ENCODE measurements at places on chromosomes 13 and 19.

GRCh38 chr13:43041369-43041921 is 18.1 kb downstream of the DNAJC15 start:
- DNase-seq, result no peak

DNA sequence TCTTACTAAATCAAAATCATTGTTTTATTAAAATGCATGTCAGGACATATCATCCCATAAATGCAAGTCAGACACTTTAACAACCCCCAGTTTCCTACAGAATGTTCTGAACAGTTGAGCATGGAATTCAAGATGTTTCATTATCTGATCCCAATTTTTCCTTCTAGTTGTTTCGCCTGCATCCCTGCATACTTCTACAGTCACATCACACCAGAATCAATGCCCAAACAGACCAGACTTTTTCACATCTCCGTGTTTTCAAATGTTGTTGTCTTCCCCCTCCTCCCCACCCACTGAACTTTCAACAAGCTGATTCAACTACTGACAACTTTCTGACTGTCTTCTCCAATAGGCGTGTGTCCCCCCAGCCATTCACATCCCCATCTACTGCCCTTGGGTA is 48.6 kb downstream of the LHFPL6 start:
- no peak for DNase-seq

DNA sequence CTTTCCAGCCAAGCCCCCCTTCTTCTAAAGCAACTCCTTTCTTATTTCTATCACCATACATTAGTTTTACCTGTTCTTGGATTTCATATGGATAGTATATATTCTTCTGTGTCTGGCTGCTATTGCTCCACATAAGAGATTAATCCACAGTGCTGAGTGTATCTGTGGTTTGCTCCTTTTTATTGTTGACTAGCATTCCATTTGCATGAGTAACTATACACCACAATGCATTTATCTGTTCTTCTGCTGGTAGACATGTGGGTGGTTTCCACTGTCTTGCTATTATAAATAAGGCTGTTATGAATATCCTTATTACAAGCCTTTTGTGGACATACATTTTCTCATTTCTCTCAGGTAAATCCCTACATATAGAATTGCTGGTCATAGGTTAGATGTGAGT is 138.2 kb downstream of the SLC7A1 start:
- peak; percentile 79 for DNase-seq

DNA sequence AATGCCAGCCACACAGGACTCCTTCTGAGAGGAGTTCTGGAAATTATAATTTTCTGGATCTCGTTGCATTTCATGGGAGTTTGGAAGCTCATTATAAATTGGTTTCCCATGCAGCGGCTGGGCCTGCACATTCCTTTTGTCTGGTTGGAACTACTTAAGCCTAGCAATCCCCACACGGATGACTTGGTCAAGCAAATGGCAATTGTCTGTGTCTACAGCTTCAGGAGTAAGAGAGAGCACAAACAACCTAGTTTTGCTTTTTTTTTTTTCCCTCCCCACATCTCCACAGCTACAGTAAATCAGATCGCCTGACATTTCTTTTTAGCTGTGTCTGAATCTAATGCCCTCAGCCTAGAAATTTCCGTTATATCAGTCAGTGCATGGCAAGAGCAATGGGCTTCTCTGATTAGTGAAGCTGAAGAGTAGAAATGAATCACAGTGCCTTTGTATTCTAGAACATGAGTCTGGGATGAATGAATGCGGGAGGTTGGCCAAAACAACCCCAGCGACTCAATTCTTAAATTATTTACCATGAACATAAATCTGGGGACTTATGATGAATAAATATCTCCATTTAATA is 15.1 kb downstream of the PCDH8 start:
- no peak for DNase-seq

GRCh38 chr19:22421797-22422196 is 349 bp downstream of the ZNF98 start:
- no peak for DNase-seq

- DNase-seq, result no peak
These were observed 8.6 kb downstream of the RGCC start for GRCh38 chr13:41465898-41466320.

GRCh38 chr19:39126312-39127187 is 964 bp downstream of the PAK4 start:
- no peak for DNase-seq

GRCh38 chr19:49727217-49728030 is 35.7 kb downstream of the TSKS start:
- DNase-seq, result no peak

- no peak for DNase-seq
These were observed 32.6 kb upstream of the ADGRE1 start for GRCh38 chr19:6854758-6855157.

GRCh38 chr19:31553846-31554215 is 204.6 kb upstream of the TSHZ3 start:
- no peak for DNase-seq

DNA sequence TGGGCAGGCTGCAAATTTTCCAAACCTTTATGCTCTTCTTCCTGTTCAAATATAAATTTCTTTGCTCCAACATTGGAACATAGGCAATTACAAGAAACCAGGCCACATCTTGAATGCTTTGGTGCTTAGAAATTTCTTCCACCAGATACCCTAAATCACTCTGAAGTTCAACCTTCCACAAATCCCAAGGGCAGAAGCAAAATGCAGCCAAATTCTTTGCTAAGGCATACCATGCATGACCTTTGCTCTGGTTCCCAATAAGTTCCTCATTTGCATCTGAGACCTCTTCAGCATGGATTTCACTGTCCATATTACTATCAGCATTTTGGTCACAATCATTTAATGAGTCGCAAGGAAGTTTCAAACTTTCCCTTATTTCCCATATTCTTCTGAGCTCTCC is 130.9 kb downstream of the DIAPH3 start:
- no peak for DNase-seq

DNA sequence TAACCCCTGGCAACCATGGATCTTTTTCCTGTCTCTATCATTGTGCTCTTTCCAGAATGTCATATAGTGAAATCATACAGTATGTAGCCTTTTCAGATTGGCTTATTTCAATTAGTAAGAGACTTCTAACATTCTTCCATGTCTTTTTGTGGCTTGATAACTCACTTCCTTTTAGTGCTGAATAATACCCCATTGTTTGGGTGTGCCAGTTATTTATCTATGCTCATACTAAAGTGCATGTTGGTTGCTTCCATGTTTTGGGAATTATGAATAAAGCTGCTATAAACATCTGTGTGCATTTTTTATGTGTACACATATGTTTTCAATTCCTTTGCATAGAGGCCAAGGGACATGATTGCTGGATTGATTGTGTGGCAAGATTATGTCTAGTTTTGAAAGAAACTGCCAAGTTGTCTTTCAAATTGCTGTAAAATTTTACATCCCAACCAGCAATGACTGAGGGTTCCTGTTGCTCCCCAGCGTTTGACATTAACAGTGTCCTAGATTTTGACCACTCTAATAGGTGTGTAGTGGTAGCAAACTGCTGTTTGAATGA is 358.9 kb downstream of the ITGBL1 start:
- no peak for DNase-seq

DNA sequence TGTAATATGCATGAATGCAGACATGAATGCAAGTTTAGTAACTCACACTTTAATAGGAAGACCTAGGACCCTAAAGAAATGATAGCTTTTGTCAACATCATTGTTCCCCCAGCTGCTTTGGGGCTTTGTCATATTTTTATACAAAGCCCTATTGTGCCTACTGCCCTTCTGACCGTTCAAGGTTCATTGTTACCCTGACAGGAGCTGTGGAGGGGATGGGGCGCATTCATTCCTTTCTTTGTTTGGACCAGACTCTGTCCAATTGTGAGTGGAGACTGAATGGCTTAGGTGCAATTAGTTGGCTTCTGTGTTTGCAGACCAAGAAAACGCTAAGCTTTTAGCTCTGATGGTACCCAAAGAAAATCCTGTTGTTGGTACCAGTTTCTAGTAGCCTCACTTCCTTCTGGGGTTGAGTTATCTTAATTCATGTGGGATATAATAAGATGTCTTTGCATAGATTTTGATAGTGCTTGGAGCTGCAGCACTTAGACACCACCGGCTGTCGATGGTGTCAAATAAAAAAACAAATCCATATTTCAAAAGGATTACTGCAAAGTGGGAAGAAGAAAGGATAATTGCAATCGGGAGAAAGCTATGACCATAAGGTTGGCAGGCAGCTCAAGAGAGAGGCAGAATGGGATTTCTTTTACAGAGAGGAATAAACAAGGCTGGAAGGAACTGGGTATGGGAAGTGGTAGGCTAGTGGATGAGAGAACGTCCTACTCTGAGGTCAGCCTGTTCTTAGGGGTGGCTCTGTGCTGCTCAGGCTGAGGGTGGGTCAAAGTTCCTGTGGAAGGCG is 133.9 kb upstream of the TMTC4 start:
- no peak for DNase-seq

DNA sequence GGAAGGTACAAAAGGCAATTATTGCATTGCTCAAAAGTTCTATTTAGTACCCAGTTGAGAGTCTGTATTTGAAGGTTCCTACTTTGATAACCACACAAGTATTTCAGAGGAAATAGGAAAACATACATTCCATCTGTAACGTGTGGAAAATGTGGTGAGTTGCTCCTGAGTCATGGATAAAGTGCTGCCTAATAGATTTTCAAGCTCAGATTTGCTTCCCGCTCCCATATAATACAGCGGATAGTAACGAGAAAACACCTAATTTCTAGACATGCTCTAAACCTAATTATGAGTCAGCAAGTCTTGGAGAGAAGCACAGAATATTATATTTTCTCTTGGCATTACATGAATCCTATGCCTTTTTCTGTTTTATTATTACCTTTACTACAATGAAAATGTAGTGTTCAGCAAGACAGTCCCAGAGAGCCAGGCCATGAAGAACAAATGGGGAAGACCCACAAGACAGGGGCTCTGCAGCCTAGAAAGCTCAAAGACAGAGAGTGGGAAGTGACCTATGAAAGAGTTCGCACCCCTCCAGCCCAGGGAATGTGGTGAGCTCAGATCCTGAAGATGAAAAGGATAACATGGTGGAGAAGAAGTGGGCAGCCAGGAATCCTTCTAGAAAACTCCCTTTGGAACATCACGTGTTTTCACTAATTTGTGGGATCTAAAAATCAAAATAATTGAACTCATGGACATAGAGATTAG is 116.1 kb downstream of the STARD13 start:
- peak; percentile 85 for DNase-seq

GRCh38 chr13:33927315-33927714 is 109.4 kb downstream of the RFC3 start:
- DNase-seq, result peak; percentile 14

DNA sequence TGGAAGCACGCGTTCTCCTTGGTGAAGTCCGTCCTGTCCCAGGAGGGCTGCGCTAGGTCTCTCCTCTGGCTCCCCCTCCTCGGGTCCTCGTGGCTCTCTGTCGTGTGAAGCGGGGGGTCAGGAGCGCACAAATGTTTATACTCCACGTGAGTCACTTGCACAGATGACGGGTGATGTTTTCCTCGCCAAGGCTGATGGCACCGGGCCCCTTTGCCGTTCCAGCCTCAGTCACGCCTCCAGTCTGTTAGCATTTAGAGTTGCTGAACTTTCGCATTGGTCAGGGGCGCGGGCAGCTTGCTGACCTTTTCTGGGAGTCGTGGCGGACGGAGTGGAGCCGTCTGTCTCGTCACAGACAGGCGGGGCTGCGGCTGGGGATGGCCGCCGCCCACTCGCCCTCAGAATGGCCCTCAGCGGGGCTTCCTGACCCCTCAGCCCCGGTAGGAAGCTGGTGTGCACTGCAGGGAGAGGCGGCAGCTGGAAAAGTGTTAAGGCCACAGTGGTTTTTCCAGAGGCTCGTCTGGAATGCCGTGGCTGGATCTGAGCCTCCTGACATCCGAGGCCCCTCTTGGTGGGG is 13.7 kb downstream of the KLHL26 start:
- DNase-seq, result peak; percentile 85

DNA sequence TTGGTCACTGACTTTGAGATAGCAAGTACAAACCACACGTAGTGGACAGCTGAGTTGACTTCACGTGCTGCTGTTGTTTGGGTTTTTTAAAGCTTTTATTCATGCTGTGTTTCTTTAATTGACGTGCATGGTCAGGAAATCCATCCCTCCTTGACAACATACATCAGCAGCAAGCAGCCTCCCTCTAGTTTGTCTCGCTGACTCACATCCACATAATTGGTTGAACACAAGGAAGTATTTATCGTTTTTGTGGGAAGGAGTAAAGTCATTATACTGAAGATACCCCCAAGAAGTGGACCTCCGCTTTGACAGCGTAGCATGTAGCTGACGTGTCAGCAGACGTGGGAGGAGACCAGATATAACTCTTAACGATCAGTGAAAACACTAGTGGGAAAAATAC is 355.8 kb downstream of the MYO16 start:
- no peak for DNase-seq

- no peak for DNase-seq
These were observed 39.5 kb downstream of the NOTCH3 start for GRCh38 chr19:15161028-15161984.

- DNase-seq, result no peak
These were observed 7.8 kb upstream of the CEACAM5 start for GRCh38 chr19:41700381-41701195.

- no peak for DNase-seq
These were observed 661 bp downstream of the PALM3 start for GRCh38 chr19:14061081-14061749.

DNA sequence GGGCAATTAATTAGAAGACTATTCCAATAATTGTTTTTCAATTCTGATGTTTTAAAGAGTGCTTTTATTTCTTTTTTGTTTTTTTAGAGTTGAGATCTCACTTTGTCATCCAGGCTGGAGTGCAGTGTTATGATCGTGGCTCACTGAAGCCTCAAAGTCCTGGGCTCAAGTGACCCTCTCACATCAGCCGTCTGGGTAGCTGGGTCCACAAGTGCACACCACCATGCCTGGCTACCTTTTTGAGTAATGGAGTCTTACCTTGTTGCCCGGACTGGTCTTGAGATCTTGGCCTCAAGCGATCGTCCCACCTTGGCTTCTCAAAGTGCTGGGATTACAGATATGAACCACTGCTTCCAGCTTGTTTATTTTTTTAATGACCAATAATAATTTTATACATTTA is 207.8 kb downstream of the NDFIP2 start:
- DNase-seq, result no peak

GRCh38 chr19:49895566-49896297 is 955 bp downstream of the IL4I1 start:
- DNase-seq, result no peak

DNA sequence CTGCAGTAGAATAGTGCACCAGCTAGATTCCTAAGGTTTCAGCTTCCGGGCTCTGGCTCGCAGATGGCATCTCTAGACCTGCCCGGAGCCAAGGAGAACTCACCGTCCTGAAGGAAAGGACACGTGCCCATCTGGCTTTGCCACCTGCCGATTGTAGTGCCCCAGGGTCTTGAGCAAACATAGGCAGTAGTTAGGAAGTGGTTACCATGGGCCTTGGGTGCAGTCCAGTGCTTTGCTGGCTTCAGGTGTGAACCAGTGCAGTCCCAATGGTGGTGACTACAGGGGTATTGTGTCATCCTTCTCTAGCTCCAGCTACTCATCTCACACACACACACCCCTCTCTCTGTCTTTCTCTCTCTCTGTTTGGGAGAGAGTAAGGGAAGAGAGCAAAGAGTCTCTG is 61.4 kb upstream of the TEX29 start:
- DNase-seq, result no peak

Measured in brain microvascular endothelial cell (primary cell).